ENCODE measurements at places on chromosomes 4 and X.

DNA sequence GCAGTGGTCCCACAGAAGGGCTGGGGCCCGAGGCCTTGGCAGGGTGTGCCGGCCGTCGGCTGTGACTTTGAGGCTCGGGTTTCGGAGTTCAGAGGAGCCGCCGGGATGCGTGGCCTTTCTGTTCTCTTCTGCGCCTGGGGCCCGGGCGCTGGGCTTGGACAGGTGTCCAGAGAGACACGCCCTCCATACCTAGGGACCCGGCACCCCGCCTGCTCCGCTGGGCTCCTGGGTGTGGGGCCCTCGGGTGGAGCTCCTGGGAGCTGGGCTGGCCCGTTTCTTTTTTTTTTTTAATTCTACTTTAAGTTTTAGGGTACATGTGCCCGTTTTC is 11.3 kb downstream of the FGFRL1 start:
- no peak for DNase-seq

DNA sequence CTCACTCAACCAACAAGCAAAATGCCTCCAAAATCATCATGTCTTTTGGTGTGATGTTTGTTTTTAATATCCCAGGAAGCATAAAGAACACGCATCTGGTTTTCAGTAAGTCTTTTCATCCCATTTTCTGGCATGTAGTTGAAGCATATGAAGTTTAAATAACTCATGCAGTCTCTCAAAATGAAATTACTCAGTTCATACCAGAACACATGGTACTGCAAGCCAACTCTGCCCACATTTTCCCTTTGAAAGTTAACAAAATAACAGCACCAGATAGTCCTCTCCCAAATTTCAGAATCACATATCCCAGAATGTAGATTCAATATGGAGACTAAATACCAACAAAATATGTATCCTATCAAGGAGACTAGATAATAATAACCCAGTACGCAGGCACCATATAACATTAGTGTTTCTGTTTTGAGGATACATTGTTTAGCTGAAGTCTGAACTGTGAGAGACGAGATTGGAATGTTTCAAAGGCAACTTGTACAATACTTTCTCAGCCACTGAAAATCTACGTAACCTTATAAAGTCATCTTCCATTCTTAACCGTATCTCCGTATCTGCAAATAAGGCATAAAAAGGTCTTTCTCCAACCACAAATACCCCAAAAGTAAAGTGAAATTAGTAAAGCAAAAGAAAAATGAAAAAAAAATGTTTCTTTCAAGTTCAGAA is 23.1 kb downstream of the CORIN start:
- DNase-seq, result peak; percentile 34

GRCh38 chrX:47748576-47748975 is 88.1 kb upstream of the ZNF81 start:
- peak; percentile 2 for DNase-seq

GRCh38 chrX:10415306-10416001 is 204.9 kb downstream of the MID1 start:
- peak; percentile 33 for DNase-seq

- DNase-seq, result no peak
These were observed 949.0 kb downstream of the CCSER1 start for GRCh38 chr4:91076147-91076546.

DNA sequence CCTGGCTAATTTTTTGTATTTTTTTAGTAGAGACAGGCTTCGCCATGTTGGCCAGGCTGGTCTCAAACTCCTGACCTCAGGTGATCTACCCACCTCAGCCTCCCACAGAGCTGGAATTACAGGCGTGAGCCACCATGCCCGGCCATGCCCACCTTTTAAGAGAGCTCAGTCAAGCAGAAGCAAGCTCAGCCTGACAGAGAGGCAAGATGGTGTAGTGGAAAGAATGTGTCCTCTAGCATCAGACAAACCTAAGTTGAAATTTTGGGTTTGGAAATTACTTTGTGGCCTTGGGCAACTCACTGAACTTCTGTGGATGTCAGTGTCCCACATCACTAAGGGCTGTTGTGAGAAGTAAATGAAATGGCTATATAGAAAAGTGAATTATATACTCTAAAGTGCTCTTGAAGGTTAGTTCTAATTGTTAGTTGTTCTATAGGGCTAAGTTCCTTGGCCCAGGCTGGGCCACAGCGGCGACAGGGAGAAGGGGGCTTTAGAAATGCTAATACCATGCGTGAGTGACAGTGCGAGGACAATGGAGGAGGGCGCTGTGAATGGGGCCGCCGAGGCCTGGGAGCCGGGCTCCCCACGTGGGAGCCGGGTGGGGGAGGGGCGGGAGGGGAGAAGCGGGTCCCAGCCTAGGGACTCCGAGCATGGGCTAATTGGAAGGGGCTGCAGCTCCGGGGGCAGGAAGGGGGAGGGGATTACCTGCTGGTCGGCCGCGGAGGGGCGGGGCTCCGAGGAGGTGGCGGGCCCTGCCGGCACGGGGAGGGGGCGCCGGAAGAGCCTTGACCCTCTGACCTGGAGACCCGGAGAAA is 15.6 kb downstream of the PJA1 start:
- no peak for DNase-seq

DNA sequence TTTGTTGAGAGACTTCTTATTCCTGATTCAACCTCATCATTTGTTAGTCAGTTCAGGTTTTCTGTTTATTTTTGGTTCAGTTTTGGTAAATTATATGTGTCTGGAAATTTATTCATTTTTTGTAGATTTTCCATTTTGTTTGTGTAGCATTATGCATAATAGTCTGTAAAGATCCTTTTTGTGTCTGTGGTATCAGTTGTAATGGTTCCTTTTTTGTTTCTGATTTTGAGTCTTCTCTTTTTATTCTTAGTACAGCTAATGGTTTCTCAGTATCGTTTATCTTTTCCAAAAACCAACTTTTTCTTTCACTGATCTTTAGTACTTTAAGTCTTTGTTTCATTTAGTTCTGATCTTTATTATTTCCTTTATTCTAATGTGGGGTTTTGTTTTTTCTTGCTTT is 61.4 kb downstream of the NWD2 start:
- DNase-seq, result no peak

GRCh38 chrX:18719852-18720251 is 12.4 kb downstream of the PPEF1 start:
- no peak for DNase-seq

DNA sequence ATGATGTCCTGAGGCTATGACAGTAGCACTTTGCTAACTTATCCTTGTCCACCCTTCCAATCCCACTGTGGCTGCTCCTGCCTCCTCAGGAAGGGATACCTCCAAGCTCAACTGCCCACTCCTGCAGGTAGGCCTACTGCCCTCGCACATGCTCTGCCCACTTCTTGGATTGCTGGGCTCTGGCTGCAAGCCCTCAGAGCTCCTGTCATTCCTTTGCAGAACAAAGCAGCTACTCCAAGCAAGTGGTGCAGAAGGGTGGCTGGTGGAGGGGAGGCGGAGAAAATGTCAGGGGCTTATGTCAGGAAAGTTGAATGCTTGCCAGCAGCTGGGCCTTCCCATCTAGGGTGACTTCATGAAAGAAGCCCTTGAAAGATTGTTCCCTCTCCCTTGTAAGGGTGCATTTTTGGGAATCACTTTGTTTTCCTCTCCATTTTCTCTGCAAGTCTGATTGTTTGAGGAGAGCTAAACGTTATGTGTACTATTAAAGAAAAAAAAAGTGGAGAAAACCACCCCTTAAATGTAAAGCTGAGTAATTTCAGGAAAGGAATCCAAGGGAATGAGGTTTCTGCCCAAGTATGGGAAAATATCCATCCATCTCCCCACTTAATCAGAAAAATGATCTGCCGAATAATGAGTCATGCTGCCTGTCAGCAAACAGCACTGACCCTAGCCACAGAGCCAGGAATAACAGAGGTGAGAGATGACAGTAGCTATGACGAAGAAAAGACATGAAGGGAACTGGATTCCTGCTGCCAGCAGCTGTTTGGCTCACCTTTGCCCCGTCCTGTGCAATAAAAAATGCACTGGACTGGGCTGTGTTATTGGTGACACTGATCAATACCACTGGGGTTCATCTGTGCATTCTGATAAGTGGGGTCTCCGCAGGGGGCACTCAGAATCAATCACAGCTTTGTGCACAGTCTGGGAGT is 102.0 kb downstream of the RTL5 start:
- DNase-seq, result peak; percentile 85

DNA sequence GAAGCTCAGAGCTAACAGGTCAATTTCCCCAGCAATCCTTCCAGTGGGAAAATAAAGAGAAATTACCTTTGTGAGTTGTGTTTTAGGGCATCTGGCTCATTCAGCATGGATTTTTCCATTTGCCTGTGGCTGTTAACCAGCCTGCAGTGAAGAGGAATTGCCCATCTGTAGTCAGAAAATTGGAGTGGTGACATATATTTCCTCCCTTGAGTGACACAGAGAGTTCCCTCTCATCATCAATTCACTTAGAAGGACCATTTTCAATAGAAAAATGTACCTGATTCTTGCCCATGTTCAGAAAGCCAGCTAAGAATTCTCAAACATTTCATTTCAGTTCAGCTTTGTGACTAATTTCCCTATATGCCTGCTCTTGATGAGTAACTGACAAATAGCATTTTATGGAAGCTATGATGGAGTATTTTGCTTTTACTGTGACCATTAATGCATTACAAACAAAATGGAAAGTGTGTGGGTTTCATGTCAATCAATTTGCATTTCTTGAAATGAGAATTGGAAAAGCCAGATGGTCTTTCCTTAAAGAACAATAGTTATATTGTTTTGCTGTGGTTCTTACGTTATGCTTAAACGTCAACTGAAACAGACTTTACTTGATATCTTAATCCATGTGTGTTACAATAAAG is 155.8 kb downstream of the NWD2 start:
- no peak for DNase-seq

DNA sequence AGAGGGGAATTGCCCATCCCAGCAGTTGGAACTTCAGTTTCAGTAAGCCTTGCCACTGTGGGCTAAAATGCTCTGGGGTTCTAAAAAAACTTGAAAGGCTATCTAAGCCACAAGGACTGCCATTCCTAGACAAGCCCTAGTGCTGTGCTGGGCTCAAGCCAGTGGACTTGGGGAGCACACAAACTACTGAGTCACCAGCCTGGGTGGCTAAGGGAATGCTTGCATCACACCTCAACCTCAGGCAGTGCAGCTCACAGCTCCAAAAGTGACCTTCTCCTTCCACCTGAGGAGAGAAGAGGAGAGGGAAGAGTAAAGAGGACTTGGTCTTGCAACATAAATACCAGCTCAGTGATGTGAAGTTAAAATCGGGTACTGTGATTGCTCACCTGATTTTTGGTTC is 116.7 kb upstream of the GLRA2 start:
- no peak for DNase-seq

DNA sequence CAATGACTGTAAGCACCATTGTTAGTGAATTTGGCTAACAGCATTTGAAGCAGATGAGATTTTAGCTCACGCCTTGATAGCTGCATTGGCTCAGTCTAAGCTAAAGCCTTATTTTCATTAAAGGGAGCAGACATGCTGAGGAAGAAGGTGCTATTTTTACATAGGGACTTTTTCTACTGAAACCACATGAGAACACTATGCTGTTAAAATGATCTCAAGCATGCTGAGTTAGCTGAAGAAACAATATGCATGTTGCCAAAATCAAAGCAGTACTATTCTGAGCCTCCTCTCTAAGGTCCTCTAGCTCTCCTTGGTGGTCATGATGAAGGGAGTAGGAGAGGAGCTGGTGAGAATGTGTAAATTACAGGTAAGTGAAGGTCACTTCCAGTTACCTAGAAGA is 134.4 kb upstream of the JADE1 start:
- DNase-seq, result no peak

DNA sequence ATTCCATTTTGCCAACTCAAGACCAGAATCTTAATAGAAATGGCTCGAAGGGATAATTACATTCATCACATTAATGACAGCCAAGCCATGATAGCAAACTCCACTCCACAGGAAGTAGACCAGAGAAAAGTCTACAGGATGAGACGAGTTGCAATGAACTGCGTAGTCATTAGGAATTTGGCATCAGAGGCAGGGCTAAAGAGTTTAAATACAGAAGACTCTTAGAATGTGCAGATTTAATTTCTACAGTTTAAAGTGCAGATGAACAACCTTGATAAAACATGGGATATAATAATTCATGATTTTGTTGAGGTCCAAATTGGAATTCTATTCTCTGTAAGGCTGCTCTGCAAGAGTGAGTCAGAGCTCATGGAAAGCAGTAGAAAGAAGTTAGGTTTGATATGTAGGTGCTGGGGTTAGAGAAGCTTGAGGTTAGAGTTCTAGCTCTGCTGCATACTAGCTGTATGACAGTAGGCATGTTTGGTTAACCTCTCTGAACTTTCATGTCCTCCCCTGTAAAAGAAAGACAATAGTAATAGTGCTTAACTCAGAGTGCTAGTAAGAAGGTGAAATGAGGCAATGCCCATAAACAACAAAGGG is 32.2 kb downstream of the LNX1 start:
- DNase-seq, result no peak

- DNase-seq, result no peak
These were observed 2.1 kb downstream of the PITX2 start for GRCh38 chr4:110620691-110621327.

GRCh38 chr4:5760246-5760645 is 49.2 kb downstream of the EVC start:
- DNase-seq, result no peak

DNA sequence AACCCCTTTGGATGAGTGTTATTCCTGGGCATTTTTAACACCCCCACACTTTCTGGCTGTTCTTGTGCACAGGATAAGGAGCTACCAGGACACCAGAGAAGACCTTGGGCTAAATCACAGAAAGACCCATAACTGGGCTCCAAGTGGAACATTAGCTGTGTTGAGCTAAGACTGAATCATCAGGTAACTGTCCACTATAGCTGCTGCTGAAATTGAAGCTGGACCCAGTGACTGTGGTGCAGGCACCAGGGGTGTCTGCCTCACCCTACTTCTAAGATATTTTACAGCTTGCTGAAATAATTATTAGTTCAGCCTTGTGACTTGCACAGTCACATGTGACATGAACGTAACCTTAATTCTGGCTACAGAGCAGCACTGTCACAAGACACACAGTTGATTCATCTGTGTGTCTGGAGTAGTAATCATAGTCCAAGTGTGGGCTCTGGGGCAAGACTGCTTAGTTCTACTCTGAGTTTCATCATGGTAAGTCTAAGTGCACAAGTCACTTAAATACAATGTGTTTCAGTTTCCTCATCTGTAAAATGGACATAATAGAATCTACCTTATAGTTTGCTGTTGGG is 127.4 kb downstream of the SLC39A8 start:
- no peak for DNase-seq

DNA sequence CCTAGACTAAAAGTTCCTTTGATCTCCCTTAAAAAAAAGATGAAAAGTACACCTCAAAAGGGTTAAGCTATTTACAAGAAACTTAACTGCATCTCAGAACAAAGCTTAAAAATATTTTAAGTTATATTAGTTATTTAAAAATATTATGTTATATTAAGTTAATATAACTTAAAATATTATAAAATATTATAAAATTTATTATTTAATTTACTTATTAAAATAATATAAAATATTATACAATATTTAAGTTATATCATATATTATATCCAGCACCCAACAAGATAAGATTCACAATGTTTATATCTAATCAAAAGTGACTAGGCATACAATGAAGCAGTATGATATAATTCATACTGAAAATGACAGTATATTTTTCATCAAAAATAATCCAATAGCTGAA is 296.9 kb downstream of the DCHS2 start:
- DNase-seq, result no peak

- DNase-seq, result peak; percentile 79
These were observed 48.1 kb downstream of the LUZP4 start for GRCh38 chrX:115337491-115338144.

GRCh38 chr4:17072483-17072882 is 174.0 kb upstream of the LDB2 start:
- no peak for DNase-seq

GRCh38 chrX:47483306-47484268 is 565 bp upstream of the ZNF41 start:
- DNase-seq, result no peak
